Activated naive CD8-positive, alpha-beta T cell treated with anti-CD3 and anti-CD28 coated beads, Interleukin-2, amount 50 U/mL, for 24 hours (primary cell): ENCODE measurements at places on chromosomes 3 and 15.

DNA sequence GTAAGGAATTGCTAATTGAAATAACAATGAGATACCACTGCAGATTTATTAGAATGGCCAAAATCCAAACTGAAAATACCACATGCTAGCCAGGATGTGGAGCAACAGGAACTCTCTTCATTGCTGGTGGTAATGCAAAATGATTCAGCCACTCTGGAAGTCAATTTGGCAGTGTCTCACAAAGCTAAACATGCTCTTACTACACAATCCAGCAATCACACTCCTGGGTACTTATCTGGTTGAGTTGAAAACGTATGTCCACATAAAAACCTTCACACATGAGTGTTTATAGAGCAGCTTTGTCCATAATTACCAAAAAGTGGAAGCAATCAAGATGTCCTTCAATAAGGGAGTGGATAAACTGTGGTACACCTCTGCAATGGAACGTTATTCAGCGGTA, 113.3 kb downstream of the SMAD6 start:
- DNase-seq, result no peak

GRCh38 chr3:192372616-192373015, 354.7 kb downstream of the FGF12 start:
- DNase-seq, result no peak

- no peak for DNase-seq
These were observed 84.6 kb upstream of the LMOD3 start for GRCh38 chr3:69207031-69207430.

GRCh38 chr15:95044745-95045417, 813.5 kb downstream of the MCTP2 start:
- no peak for DNase-seq
